Astrocyte (in vitro differentiated cells and primary cell): ENCODE measurements at places on chromosomes 2 and 18.

- DNase-seq = no peak
Measured at GRCh38 chr2:241689306-241689705, 2.7 kb upstream of the DTYMK start.

DNA sequence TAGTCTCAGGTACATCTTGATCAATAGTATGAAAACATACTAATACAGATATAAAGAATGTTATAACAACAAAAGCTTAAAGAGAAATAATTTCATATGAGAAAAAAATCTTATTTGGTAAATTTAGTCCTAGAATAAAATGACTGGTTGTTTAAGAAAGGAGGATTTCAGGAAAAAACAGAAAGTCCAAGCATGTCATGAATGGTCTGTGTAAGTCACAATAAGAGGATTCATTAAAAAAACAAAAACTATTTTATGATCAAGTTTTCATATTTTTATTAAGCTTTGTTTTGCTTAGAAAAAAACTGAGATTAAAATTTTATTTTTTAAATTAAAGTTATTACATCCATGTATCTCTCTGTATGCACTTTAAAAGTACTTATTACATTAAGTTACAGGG, 353.9 kb upstream of the SPHKAP start:
- DNase-seq = peak; percentile 3

- no peak for DNase-seq
Measured at GRCh38 chr2:131041402-131042147, 51.7 kb downstream of the FAM168B start.

DNA sequence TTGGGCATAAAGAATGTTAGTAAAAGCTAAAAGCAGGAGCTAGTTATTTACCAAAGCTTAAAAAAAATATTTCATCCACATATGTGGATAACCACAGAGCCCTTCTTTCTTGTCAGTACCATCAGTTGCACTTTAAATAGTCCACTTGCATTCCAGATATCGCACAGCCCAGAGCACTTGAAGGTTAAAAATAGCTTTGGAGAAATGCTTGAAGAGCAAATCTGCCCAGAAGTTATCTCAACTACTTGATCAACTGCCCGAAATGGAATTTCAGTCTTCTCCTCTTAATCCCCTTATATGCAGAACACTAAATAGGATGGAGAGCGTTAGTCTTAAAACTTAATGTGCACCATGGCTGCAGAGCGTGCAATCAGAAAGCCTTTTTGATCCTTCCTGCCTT, 148.3 kb downstream of the PLEKHA3 start:
- DNase-seq = peak; percentile 41

- DNase-seq = no peak
Measured at GRCh38 chr2:11852526-11853196, 106.2 kb downstream of the LPIN1 start.

DNA sequence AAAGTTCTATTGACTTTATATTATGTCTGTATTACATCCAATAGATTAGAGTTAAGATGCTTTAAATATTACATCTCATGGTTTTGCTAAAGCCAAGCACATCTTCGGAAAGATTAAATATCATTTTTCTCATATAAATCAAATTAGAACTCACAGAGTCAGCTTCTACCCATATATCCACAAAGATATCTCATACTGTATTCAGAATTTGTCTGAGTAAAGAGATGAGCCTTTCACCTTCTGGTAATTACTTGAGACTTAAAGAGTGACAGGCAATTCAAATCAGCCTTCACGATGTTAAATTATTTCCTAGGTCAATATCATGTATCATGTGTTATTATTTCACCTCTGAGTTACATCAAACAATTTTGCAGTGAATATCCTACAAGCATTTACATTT, 13.0 kb downstream of the CCDC178 start:
- no peak for DNase-seq

DNA sequence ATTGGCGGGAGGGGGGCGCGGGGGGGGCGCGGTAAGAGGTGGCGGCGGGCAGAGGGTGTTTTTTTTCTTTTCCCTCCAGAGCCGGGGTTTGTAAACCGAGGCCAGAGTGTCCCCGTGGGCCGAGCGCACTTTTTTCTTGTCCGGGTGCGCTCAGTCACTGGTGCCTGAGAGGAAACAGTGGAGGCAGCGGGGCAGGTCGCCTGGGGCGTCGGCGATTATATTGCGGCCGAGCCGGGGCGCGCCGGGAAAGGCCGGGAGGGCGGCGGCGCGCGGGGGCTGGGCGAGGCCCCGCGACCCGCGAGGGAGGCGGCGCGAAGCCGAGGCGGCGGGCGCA, 275 bp downstream of the HOXD8 start:
- no peak for DNase-seq

DNA sequence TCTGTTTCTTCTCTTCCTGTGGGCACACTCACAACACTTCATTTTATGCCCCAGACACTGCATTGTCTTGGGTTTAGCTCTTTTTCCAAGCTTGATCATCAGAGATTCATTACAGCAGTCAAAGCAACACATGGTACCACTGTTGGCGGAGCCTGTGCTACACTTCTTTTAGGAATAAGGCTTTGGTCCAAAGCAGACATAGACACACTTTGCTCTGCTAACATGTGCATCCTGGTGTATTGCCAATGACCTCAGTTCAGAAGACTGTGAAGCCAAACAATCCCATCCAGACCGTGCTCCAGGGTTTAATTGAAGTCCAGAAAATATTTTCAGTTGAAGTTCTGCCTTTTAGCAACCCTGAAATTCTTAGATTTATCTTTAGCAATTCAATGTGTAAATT, 354.6 kb upstream of the RAB12 start:
- DNase-seq = peak; percentile 27

DNA sequence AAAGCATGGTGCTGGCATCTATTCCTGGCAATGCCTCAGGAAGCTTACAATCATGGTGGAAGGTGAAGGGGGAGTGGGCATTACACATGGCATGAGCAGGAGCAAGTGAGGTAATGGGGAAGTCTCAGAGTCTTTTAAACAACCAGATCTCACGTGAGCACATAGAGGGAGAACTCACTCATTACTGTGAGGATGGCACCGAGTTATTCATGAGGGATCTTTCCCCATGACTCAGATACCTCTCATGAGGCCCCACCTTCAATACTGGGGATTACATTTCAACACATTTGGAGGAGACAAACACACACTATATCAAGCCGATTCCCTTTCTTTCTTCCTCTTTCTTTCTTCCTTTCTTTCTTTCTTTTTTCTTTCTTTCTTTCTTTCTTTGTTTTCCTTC, 47.9 kb upstream of the FANCL start:
- no peak for DNase-seq

GRCh38 chr2:241974096-241974495, 104.6 kb downstream of the RTP5 start:
- no peak for DNase-seq

DNA sequence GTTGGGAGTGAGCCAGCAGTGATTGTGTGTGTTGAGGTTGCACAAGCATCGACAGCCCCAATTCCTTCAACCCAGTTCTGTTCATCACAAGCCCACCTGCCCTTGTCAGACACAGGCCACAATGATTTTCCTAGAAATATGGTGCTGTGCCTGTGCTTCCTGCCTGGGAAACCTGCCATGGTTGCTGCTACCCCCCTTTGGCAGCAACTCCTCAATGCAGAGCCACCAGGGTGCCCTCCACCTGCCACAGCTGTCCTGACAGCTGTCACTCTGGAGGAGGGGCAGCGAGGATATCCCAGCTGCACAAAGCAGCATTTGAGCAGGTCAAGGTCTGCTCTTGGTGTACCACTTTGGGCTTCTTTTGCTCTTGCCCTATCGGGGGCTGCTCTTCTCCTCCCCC, 27.1 kb downstream of the SMIM21 start:
- no peak for DNase-seq

DNA sequence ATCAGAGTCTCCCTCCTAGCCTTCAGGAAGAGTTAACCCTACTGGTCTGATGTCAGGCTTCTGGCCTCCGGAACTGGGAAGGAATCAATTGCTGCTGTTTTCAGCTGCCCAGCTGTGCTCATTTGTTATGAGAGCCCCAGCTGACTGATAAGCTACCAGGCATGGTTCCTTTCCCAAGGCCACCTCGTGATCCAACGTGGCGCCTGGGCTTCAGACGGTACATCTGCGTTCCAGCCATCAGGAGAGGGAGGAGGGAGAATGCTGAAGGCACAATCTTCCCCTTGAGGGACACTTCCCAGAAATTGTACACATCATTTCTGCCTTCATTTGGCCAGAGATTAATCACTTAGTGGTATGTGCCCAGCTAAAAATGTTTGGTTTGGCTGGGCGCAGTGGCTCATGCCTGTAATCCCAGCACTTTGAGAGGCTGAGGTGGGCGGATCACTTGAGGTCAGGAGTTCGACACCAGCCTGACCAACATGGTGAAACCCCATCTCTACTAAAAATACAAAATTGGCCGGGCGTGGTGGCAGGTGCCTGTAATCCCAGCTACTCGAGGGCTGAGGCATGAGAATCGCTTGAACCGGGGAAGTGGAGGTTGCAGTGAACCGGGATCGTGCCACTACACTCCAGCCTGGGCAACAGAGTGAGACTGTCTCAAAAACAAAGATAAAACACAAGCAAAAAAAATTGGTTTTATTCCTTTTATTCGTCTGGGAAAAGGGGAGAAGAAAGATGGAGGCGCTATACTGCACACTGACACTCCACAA, 10.5 kb upstream of the ARMC9 start:
- DNase-seq = peak; percentile 91

- DNase-seq = no peak
Measured at GRCh38 chr2:95351598-95351915, 51.0 kb upstream of the FAHD2A start.

- DNase-seq = no peak
Measured at GRCh38 chr2:44330801-44331200, 30.5 kb downstream of the PREPL start.

GRCh38 chr2:230947908-230948365, 22.9 kb upstream of the GPR55 start:
- DNase-seq = no peak

- no peak for DNase-seq
Measured at GRCh38 chr2:215571689-215572088, 135.8 kb upstream of the FN1 start.

DNA sequence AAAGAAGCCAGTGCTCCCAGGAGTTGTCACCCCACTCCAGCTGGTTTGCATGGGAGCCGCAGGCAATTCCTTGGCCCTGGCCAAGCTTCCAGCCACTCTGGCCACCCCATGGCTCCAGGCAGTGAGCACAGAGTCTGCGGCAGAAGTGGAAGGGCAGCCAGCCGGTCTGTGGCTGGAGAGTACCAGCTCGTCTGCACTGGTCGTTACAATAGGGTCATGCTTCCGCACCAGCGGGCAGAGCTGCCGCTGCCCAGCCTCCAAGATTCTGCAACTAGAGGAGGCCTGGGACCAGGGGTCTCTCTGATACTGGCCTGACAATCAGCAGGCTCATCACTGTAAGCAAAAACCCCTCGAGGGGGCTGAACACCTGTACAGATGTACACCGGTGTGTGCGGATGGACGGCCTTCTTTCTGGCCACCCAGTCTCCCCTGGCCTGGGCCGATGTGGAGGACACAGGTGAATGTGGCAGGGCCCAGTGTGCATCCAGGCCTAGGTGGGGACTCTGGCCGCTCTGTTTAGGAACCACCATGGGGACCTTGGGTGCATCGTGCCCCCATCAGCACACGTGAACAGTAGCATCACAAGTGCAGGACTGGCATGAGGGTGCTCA, 51.9 kb upstream of the ODC1 start:
- no peak for DNase-seq

DNA sequence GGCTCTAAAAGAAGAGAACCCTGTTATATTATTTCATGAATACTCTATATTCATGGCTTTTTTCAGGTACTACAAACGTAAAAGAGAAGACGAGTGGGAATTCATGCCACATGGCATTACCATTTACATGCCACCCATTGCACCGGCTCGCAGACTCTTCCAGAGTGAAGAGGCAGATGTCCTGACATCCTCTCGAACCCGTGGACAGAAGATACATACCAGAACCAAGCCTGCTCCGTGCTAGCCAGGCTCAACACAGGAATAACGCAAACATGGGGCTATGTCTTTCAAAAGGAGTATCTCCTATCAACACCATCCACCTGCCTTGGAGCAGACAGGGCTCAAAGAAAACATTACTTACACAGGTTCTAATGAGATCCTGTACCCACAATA, 168.8 kb downstream of the THADA start:
- DNase-seq = no peak

DNA sequence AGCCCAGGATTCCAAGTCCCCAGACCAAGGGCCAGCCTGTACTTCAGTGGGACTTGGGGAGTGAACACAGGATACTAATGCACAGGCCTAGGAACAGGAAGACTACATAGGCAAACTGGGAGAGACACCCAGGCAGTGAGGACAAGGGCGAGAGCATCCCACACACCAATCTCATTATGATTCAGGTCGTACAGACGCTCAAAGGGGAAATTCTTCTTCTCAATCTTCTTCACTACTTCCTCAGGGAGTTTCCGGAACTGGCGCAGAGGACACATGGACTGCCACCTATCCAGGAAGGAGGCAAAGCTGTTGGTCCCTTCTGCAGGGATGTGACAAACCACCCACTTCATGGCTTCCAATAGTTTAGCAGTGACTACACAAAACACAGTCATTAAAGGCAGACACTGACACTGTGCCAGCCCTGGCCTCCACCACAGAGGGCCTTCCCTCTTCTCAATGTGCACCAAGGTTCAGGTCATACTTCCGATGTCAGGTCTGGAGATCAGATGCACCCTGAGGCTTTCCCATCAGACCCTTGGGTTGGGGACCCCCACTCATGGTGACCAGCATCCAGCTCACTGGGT, 18.0 kb downstream of the SNRNP200 start:
- DNase-seq = no peak

DNA sequence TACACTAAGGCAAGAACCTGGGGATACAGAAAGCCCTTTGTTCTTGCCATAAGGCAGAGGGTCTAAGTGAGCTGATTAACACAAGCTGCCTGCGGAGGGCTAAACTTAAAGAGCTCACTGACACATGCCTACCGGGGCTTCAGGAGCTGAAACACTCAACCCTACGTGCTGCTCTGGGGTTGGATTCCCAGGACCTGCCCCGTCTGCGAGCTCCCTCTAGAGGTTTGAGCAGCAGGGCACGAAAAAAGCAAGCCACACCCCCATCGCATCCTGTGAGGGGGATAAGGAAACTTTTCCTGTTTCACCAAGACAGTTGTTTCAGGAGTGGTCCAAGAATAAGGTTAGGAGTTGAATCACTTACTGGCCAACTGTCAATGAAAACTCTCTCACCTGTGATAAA, 562.1 kb downstream of the TMX3 start:
- DNase-seq = no peak

DNA sequence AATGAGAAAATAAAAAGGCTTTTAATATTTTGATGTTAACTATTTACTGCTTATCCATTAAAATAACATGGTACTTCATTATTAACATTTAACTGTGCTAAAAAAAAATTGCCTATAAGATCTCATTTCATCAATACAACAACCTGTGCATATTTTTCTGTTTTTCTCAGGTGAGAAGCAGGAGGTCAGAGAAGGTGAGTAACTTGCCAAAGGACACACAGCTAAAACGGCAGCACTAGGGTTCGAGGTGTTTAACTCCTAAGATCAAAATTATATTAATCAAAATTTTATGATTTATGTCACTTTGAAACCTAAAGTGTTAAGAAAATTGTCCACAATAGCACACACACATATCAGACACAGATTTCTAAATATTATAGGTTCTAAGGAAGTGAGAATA, 366.0 kb downstream of the TGIF1 start:
- DNase-seq = no peak

GRCh38 chr18:5451150-5451549, 92.6 kb downstream of the EPB41L3 start:
- no peak for DNase-seq

GRCh38 chr18:50751490-50751889, 68.3 kb downstream of the MRO start:
- DNase-seq = no peak
